ENCODE measurements at places on chromosomes 3 and 15.
A peak's percentile ranks its signal among the peaks of the same experiment; 100 is the strongest.

GRCh38 chr15:77821188-77821958 is 188.7 kb upstream of the LINGO1 start:
- peak; percentile 94 for ATAC-seq

GRCh38 chr3:127052121-127052561 is 69.2 kb downstream of the PLXNA1 start:
- no peak for ATAC-seq

GRCh38 chr15:32941823-32942222 is 224.0 kb downstream of the GREM1 start:
- ATAC-seq = no peak

GRCh38 chr3:47056705-47057104 is 77.2 kb downstream of the NBEAL2 start:
- no peak for ATAC-seq

- no peak for ATAC-seq
Observed at GRCh38 chr3:24951180-24951579, 456.5 kb upstream of the THRB start.

GRCh38 chr3:55158345-55158744 is 230.5 kb upstream of the LRTM1 start:
- ATAC-seq = no peak

Data from SK-N-SH treated with all-trans-retinoic acid at 6 μM for 48 hours (cell line).